ENCODE measurements at places on chromosomes 7 and 10.
A peak's percentile ranks its signal among the peaks of the same experiment; 100 is the strongest.

GRCh38 chr10:65765006-65765541, 1160.8 kb upstream of the LRRTM3 start:
- no peak for DNase-seq

GRCh38 chr10:34340934-34341333, 474.2 kb downstream of the PARD3 start:
- no peak for DNase-seq

DNA sequence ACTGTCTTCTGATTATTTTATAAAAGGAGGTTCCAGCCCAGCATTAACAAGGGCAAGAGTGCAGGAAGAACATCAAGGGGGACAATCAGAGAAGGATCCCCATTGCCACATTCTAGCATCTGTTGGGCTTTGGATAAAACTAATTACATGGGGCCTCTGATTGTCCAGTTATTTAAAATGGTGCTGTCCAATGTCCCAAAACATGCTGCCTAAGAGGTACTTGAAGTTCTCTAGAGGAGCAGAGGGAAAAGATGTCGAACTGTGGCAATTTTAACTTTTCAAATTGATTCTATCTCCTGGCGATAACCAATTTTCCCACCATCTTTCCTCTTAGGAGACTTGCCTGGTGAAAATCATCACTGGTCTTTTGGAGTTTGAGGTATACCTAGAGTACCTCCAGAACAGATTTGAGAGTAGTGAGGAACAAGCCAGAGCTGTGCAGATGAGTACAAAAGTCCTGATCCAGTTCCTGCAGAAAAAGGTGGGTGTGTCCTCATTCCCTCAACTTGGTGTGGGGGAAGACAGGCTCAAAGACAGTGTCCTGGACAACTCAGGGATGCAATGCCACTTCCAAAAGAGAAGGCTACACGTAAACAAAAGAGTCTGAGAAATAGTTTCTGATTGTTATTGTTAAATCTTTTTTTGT, 2.3 kb downstream of the IL6 start:
- no peak for DNase-seq

DNA sequence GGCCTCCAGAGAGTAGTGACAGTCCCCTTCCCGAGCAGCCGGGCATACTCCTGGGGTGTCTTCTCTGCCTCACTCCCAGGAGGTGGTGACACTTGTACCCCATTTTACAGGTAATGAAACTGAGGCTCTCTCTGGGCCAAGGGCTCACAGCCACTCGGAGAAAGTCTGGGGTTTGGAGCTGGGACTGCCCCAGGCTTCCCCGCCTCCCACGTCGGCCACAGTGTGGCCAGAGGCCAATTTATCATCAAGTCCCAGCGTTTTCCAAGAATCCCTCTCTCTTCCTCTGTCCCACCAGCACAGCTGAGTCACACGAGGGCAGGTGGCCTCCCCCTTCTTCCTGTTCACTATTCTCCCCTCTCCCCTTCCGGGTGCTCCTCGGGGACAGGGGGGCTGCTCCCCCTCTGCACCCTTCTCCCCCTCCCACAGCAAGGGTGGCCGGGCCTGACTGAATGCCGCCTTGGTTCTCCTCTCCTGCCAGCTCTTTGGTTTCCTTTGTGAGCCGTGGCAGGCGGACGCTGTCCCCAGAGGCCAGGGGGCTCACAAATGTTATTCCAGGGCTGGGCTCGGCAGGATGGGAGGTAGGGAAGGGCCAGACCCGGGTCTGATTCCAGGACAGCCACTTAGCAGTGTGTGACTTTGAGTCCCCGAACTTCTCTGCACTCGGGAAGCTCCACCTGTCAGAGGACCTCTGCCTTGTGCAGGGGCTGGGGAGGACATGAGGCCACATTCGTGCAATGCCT, 17.7 kb downstream of the CLIP2 start:
- DNase-seq, result peak; percentile 31

DNA sequence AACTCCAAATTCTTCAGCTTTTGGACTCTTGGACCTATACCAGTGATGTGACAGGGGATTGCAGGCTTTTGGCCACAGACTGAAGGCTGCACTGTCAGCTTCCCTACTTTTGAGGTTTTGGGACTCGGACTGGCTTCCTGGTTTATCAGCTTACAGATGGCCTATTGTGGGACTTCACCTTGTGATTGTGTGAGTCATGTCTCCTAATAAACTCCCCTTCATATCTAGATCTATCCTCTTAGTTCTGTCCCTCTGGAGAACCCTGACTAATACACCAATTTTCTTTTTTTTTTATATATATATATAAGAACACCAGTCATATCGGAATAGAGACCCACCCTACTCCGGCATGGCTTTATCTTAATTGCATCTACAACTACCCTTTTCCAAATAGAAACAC, 166.8 kb downstream of the ETV1 start:
- DNase-seq, result no peak

GRCh38 chr10:77381750-77382149, 255.9 kb downstream of the KCNMA1 start:
- DNase-seq, result no peak

DNA sequence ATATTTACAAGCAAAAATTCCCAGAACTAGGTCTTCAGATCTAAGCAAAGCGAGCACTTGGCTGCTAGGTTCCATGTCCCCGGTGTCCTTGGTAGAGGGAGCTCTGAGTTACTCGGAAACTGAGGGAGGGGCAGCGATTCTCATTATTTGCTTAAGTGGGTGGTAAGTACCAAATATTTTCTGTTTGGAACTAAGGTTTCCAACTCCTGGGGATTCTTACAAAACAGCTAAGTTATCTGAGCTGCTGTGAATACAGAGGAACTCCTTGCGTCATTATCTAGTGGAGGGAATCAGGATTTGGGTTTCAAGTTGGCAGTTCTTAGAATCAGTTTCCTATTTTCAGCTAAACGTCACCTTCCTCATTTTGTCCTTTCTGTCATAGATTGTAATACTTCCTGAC, 76.8 kb upstream of the IKZF1 start:
- no peak for DNase-seq

- DNase-seq, result no peak
Observed at GRCh38 chr10:89151857-89152256, 55.3 kb downstream of the CH25H start.

GRCh38 chr7:143519411-143520131, 41.9 kb downstream of the TAS2R41 start:
- DNase-seq, result no peak

DNA sequence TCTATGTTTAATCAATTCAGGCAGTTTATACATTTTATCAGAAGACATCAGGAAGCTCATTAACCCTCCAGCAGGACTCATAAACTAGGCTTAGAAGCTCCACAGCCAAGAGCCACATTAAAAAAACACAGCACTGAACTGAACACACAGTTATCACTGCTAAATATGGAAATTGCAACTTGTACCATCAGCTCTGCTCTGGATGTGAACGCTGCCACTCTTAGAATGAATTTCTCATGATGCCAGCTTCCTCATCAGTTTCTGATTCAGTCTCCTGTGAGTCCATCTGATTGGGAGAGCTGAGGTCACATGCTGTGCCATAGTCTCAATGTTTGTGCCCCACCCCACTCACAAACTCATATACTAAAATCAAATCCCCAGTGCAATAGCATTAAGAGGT, 17.1 kb upstream of the ING3 start:
- no peak for DNase-seq

GRCh38 chr10:42836771-42837468, 54.3 kb downstream of the BMS1 start:
- no peak for DNase-seq

DNA sequence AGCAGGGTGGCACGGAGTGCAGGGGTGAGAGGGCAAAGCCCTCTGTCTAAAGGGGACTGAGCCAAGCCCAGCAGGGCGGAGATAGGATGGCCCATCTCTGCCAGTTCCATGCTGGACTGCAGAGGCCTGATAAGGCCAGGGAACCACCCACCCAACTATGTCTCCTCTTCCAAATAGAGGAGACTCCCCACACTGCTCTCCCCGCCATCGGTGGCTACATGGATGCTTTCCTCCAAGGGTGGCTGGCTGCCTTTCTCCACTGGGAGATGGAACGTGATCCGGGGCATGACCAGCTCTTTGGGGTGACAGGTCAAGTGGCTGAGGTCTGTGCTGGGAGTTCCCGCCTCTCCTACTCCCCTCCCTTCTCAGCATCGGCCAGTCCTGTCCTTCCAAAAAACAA, 58.1 kb upstream of the MXI1 start:
- no peak for DNase-seq

DNA sequence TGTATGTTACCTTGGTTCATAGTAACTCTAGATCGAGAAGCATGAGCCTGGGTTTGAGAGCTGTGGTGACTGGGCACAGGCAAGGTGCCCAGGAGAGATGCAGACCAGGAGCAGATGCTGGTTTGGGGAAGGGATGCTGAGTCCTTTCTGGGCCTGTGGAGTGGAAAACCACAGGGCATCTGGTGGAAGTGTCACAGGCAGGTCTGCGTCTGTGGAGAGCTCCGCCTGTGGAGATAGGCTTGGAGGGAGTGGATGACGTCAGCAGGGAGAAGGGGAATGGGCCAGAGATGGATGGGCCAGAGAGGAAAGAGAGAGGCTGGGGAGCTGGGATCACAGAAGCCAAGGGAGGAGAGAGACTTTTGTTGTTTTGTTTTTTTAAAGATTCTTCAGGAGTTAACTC, 14.8 kb downstream of the CYP26A1 start:
- DNase-seq, result no peak

DNA sequence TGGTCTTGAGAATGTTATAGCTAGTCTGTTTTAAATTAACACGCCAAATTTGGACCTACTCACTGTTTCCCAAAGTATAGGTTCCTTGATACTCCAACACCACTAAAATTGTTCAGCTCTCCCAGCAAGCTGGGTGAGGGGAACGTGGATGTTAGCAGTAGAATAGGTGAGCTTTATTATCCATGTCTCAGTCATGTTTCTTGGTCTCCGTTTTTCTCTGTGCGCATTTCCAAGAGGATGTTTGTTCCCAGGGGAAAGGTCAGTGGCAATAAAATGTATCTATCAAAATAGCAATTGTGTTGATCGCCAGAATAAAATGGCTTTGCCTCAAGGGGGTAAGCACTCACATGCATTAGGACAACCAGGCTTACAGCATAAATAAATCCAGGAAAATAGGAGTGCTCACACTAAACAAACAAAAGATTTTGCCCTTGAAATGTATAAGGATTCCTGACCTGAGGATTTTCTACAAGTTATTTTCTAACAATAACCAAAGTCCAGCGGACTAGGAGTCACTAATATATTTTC, 187.0 kb upstream of the C7orf33 start:
- DNase-seq, result no peak

- DNase-seq, result no peak
Observed at GRCh38 chr7:105816266-105816843, 60.0 kb downstream of the ATXN7L1 start.

DNA sequence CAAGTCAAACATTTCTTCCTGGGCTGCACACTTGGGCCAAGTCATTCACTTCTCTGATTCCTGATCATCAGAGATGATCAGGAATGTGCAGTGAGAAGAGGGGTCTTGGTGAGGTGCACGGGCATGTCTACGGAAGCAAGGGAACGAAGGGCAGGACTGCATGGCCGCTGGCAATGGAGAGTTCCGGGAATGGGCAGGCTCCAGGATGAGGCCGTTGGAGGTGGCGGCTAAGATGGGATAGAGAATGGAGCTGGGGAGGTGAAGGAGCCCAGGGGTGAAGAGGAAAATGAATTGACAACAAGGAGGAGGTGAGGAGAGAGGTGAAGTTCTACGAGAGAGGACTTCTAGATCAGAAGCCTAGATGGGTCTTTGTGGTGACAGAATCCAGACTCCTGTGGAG, 260.0 kb downstream of the GRID1 start:
- DNase-seq, result no peak

DNA sequence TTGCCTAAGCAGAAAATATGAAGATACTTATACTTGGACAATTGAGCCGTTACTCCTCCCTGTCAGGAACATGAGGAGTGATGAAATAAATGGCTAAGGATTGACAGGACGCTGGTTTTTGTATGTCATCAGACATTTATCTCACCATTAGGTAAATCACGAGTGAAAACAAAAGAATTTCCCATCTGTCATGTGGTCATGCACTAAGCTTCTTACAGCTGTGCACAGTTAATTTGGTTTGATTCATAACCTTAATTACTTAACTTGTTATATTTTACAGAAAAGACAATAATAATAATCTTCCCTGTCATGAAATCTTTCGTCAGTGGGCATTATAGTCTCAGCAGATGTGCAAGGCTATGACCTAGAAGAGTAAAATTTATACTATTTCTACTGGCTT, 266.5 kb downstream of the HGF start:
- no peak for DNase-seq

DNA sequence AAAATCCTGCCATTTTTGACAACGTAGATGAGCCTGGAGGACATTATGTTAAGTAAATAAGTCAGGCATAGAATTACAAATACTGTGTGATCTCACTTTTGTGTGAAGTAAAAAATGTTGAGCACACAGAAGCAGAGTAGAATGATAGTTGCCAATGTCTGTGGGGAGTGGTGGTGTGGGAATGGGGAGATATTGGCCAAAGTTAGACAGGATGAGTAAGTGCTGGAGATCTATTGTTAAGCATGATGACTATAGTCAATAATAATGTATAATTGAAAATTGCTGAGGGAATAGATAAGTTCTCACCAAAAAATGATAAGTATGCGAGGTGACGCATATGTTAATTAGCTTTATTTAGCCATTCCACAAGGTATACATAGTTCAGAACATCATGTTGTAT, 92.0 kb downstream of the GPR85 start:
- DNase-seq, result no peak
